ENCODE measurements at places on chromosomes 13 and 19.

DNA sequence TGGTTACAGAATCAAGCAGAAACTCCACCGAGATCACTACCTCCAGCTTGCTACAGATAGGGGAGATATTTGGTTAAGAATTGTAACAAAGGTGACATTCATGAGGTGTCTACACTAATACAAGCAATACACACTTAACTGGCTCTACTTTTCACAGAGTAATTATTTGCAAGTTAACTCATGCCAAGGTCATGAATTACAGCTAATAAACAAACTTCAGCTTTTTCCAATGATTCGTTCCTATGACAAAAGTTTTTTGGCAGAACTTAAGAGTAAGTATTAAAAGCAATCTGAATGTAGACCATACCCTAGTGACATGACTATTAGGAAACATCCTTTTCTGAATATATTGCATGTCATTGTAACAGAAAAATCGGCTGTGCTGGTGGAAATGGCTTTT, 72.1 kb downstream of the LHFPL6 start:
- no peaks in the 10 kb centered on the region for H3K36me3 ChIP-seq
- DNase-seq: no peak
- no peak overlapping the region for H3K27ac ChIP-seq
- H3K4me3 ChIP-seq: no peak overlapping the region
- no peaks in the 10 kb centered on the region for H3K27me3 ChIP-seq

DNA sequence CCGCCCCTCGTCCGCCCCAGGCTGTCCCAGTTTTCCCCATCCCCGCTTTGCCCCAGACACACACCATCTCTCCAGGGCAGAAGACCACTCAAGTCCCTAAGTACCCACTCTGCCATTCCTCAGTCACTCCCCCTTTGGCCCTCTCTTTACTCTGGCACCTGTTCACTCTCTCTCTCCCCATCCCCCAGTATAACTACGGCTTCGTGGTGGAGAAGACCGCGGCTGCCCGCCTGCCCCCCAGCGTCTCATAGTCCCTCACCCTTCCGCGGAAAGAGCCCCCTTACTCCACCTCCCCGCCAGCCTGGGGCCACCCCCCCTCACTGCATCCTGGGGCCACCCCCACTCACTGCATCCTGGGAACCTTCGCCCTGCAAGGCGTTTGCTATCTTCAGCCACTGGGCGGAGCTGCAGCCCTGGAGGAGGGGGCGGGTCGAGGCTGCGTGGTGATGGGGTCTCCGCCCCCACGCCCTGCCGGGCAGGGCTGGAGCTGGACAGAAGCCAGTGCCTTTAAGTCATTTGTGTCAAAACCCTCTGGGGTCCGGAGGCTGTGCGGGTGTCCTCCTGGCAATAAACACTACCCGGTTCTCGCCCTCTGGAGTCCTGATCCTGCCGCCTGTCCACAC, 5.0 kb downstream of the MVB12A start:
- H3K4me1 ChIP-seq: peaks cover 9% of the 10 kb centered on the region
- no peaks in the 10 kb centered on the region for H3K36me3 ChIP-seq
- H3K4me3 ChIP-seq: no peak overlapping the region
- no peaks in the 10 kb centered on the region for H3K27me3 ChIP-seq

DNA sequence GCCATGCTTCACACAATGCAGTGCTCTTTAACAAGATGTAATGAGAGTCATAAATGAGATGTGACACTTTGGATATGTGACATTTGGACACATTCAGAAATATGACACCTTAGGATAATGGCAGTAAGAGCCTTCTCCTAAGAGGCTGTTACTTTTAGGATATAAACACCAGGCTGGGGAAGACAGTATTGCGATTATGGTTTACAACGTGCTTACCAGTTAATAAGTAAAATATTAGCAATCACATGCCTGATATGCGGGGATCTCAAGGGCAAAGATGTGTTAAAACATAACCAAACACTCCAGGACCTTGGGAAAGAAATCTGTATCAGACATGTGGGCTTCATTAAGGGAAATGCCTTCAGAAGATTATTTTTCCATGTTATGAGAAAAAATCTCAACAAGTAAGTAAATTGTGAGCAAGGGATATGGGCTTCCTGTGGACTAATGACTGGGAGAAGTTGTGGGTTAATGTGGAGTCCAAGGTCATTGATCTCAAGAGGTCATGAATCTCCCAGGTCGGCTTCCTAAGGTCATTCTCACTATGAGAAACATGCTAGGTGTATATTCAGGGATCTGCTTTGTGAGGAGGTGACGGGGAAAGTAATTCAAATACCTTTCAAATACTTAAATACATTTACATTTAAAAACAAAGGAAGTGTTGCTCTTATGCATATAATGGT, 105.3 kb downstream of the STARD13 start:
- no peak overlapping the region for H3K27ac ChIP-seq
- H3K27me3 ChIP-seq: no peaks in the 10 kb centered on the region
- DNase-seq: no peak
- no peaks in the 10 kb centered on the region for H3K4me1 ChIP-seq
- no peak overlapping the region for H3K4me3 ChIP-seq

GRCh38 chr13:103140001-103140671, 73.9 kb upstream of the SLC10A2 start:
- no peaks in the 10 kb centered on the region for H3K4me1 ChIP-seq
- H3K27ac ChIP-seq: no peak overlapping the region
- no peaks in the 10 kb centered on the region for H3K36me3 ChIP-seq
- H3K27me3 ChIP-seq: no peaks in the 10 kb centered on the region

- no peaks in the 10 kb centered on the region for H3K27me3 ChIP-seq
- no peak overlapping the region for H3K4me3 ChIP-seq
- peaks cover 69% of the 10 kb centered on the region for H3K4me1 ChIP-seq
- DNase-seq: no peak
- H3K36me3 ChIP-seq: no peaks in the 10 kb centered on the region
Observed at GRCh38 chr13:48185018-48185417, 48.0 kb upstream of the ITM2B start.

Measured in CD4-positive, alpha-beta memory T cell (primary cell).